Activated CD8-positive, alpha-beta T cell treated with anti-CD3 and anti-CD28 coated beads, Interleukin-2, amount 10 ng/mL, durations not matched to agents 7 days and 5 days (primary cell): ENCODE measurements at places on chromosomes 12 and 14. TPM values are rescaled to one million over a fixed set of nuclear protein-coding genes. Genes with fewer than 3 reads are reported as not detected.

DNA sequence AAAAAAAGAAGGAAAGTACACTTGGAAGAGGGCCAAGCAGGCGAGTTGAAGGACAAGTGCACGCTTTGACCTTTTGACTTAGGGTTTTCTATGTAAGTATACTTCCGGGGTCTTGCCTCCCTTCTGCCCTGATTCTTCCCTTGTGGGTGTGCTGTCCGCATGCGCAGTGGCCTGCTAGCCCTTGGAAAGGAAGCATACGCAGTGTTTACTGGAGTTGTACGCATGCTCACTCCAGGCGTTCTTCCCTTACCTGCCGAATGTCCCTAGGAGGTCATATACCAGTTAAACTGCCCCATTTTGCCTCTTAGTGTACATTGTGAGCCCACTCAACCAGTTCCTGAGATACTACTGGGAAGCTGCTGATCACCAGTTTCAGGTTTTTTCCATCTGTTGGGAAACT is 15.7 kb upstream of the DDHD1 start:
- no peak for DNase-seq

- no peak for DNase-seq
These were observed 14.3 kb upstream of the OSBPL8 start for GRCh38 chr12:76573840-76574373.

GRCh38 chr14:89042021-89042420 is 217.6 kb downstream of the TTC8 start:
- no peak for DNase-seq

DNA sequence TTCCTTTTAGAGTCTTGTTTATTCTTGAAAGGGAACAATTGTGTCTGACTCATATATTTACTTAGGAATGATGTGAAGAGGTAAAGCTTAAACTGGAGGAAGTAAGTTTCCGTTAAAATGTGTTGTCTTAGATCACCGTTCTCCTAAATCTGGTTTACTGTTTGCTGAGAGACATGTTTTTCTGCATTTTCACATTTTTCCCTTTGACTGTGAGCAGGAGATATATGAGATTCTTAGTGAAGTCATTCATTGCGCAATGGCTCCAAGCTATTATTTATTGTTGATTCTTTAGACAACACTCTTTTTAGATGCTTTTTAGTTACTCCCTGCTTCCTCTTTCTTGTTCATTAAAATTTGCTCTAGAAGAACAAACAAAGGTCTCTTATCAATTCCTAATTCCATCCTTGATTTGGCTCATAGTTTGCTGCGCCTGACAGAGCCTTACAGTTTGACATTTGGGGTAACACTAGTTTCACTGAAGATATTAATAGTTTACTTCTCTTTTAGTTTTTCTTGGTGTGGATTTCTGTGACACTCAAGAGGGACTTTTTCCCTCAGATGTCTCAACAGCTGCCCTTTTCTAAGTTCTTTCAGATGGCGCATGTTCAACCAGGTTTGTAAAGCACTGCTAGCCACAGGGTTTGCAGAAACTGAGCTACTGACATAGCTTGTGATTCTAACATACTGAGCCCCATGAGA is 11.4 kb downstream of the CLECL1 start:
- DNase-seq, result no peak

- no peak for DNase-seq
These were observed 12.3 kb downstream of the FIGNL2 start for GRCh38 chr12:51836041-51836826.

DNA sequence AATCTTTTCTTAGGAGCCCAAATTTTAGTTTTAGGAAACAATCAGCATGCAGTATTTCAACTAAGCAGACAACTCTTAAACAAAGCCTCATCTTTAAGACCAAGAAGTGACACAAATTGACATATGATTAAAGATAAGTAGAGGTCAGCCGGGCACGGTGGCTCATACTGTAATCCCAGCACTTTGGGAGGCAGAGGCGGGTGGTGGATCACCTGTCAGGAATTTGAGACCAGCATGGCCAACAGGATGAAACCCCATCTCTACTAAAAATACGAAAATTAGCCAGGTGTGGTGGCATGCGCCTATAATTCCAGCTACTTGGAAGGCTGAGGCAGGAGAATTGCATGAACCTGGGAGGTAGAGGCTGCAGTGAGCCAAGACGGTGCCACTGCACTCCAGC is 35.8 kb downstream of the BLTP3B start:
- DNase-seq, result no peak

DNA sequence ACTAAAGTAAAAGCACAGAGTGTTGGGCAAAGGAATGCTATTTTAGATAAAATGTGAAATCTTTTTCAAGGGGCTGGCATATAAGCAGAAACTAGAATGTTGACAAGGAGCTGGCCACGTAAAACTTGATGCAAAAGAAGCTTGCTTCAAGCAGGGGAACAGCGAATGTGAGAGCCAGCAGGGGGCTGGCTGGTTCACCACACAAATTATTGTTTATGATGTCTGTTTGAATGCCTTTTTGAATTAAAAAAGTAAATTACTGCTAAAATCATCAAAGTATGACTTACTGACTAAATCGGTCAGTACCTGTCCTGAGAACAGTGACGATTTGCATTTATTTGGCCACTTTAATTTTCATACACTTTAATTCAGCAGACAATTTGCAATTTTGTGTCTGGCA is 38.9 kb upstream of the TMTC2 start:
- DNase-seq, result no peak

DNA sequence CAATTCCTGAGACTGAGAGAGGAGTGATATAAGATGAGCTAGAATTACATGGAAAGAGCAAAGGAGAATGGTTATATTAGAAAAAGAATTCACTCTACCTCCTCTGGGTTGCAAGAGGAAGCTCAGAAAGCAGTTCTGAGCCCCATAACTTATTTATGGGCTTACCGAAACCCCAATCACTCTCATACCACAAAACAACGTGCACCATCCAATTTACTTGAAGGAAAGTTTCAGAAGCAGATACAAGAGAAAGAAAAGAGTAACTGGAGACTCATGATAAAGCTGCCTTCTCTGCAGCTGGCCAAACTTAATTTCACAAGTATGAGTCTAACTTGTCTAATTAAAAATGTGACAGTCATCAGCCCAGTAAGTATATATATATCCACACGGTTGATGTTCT is 27.4 kb upstream of the CAMKK2 start:
- DNase-seq, result no peak

- no peak for DNase-seq
These were observed 28.0 kb upstream of the NAA30 start for GRCh38 chr14:57362361-57362760.

DNA sequence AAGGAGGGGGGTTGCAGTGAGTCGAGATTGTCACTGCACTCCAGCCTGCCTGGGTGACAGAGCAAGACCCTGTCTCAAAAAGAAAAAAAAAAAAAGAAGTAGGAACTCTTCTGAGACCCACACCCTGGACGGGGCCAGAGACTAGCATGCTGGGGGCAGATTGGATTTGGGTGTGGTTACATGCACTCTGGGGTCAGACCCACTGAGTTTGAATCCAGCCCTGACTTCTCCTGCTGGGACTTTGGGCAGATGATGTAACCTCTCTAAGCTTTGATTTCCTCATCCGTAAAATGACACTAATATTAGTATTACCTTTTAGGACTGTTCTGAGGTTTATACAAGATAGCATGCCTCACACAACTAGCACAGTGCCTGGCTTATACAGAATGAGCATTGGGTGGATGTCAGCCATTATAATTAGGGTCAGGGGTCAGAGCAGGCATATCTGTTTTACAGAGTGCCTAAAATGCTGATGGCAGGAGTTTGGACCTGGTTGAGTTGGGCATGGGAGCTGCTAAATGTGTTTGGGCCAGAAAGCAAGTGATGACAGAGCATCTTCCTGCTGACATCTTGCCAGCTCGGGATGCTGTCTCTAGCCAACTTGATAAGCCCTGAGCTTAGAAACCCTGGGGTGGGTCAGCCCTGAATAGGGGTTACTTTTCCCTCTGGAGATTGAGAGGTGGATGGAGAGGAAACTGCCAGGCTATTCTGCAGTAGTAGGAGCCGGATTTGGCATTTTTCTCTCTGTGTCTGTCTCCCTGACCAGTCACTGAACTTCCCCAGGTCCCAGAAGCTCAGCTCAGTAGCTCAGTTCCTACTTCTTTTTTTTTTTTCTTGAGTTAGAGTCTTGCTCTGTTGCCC is 15.5 kb downstream of the TPCN1 start:
- DNase-seq, result no peak

DNA sequence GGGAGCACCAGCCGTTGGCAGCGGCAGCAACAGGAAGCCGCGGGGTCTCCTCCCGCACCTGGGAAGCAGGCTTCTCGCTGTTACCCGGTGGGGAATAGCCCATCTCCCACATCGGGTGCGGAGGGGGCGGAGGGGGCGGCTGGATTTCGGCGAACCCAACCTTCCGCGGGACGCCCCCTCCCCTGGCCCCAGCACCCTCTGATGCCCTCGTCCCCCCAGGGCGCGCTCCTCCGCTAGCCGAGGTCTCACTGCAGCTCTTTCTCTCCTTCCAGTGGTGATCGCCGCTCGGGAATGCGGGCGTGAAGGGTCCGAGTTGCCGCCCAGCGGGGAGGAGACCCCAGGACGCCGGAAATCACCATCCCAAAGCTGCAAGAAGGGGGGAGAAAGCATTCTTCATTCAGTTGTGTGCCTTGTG is 303 bp downstream of the SAMD4A start:
- DNase-seq, result no peak

Gene KLRC4
- 3.6 TPM for total RNA-seq

Gene NANOG
- total RNA-seq, result not detected

Gene GNG2
- 302 TPM for total RNA-seq
